Stimulated activated CD4-positive, alpha-beta T cell treated with anti-CD3 and anti-CD28 coated beads, Interleukin-2, amount 100 ng/mL, for 4 hours (primary cell): ENCODE measurements at places on chromosomes 12 and 14.

DNA sequence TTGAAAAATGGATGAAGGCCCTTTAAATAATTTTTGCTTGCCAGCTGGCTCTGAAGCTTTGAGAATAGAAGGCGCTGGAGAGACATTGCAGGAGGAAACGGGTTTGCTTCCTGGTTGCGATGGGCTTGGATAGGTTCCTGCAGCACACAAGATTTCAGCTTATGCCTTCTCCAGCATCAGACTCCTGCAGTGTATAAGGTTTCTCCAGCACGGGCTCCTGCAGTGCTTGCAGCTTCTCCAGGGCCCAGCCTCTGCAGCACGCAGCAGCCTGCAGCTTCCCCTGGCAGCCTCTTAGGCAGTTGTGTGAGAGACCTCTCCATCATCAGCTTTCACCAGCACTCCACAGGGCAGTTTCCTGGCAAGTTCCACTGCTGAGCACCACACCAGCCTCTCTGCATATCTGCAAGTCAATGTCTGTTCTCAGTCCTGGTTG is 78.7 kb upstream of the ZDHHC17 start:
- no peak for DNase-seq

DNA sequence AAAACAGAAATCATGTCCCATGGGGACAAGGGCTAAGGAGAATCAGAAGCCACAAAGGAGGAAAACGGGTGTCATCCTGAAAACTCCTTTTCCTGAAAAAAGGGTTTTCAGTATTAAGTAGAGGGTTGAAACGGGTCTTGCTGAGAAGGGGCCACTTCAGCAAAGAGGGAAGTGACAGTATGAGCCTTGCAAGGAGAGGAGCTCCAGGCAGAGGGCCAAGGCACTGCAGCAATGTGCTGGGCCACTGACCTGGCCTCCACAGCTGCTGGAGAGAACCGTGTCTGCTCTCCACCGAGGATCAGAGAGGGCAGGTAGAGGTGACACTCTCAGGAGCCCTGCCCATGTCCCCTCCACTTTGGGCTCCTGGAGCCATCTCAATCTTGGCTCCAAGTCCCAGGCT is 103.3 kb downstream of the NCOR2 start:
- no peak for DNase-seq

GRCh38 chr14:83085725-83086124 is 1552.1 kb upstream of the SEL1L start:
- DNase-seq = no peak

GRCh38 chr12:115375186-115375991 is 691.4 kb upstream of the TBX3 start:
- no peak for DNase-seq

GRCh38 chr12:10130042-10130441 is at the start of gene CLEC7A:
CLEC7A (minus strand) TSS chr12:10130199; CDS start chr12:10130082, 117 bp downstream.
- no peak for DNase-seq

- DNase-seq = no peak
Measured at GRCh38 chr12:121388421-121388981, 11.4 kb upstream of the RNF34 start.

- no peak for DNase-seq
Measured at GRCh38 chr14:50635141-50635540, 33.0 kb downstream of the SAV1 start.

DNA sequence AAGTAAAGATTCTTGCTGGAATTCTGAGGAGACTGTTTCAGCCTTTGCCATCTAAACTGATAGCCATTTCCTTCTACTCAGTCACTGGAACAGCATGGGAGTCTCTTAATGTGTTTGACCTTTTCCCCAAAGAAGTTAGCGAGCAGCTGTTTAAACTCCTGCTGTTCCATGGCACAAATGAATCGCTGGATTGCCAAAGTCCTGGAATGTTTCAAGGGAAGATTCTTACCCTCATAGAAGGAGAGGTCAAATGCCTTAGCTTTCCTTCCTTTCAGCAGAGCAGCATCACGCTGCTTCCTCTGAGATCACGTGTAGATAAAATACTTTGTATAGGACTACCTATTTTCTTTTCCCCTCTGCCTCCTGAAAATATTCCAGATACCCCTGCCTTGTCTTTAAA is 10.5 kb upstream of the NR2C1 start:
- DNase-seq = no peak

DNA sequence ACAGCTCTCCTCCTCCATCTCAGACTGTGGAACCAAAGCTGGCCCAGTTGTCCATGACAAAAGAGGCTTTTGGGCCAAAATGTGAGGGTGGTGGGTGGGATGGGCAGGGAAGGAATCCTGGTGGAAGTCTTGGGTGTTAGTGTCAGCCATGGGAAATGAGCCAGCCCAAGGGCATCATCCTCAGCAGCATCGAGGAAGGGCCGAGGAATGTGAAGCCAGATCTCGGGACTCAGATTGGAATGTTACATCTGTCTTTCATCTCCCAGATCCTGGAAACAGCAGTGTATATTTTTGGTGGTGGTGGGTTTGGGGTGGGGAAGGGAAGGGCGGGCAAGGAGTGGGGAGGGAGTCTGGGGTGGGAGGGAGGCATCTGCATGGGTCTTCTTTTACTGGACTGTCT is 11.8 kb upstream of the TAMALIN start:
- DNase-seq = no peak

GRCh38 chr14:50228313-50228712 is 3.1 kb downstream of the SOS2 start:
- no peak for DNase-seq

DNA sequence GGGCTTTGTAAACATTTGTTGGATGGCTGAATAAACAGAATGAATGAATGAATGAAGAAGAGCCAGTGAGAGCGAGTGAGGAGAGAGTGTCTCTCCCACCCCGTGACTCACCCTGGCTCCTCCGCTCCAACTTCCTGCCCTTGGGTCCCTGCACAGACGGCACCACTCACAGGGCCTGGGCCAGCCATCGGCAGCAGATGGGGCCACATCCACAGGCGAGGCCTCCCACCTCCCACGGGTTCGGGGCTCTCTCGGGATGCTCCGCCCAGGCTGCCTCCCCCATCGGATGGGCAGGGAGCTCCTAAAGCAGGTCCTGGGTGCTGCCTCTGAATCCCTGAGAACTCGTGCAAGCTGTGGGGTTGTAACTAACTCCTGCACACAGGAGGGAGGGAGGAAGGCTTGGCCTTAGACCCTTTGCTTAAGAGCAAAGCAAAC is 41.3 kb downstream of the CCNK start:
- no peak for DNase-seq

- DNase-seq = no peak
Measured at GRCh38 chr12:104433061-104433460, 23.7 kb upstream of the CHST11 start.

DNA sequence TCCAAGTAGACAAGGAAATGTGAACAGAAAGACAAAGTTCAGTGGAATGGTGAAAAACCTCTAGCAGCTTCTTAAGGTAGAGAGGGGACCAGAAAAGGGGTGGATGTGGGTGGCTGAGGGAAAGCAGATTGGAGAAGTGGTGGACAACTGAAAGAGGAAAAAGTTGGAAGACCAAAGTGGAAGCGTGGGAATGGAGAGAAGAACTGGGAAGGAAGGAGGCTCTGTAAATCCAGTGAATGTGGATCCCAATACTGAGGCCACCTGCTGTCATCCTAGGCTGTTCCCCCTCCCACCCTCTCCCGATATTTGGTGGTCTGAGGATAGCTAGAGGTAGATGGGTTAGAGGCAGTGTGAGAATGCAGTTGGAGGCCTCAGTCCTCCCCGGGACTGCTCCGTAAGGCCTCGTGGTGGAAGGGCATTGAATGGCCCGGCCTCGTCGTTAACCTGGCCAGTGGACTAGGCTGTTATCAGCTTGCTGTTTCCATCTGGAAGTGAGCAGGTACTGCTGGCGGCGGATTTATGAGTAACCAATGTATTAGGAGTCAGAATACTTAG is 822 bp upstream of the POU6F1 start:
- DNase-seq = no peak
